Ammon's horn (tissue), 1 donor: ENCODE measurements at places on chromosomes 2 and 18.

DNA sequence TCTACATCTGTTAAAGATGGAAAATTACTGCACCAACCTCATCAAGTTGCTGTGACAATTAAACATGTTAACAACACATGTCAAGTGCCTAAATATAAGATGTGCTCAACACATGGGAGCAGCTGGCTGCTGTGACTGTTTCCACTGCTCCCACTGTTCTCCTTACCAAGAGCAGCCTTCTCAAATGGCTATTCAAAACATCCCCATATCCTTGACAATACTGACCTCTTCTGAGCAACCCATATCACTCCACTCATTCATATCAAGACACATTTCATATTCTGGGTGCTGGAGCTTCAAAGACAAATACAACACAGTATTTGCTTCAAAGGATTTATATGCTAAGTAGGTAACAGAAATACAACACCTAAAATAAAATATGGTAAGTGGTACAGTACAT lies 60.3 kb downstream of the PIAS2 start:
- peak; percentile 76 for DNase-seq

- DNase-seq, result no peak
These were observed 27.3 kb downstream of the DCDC2C start for GRCh38 chr2:3730646-3731045.

DNA sequence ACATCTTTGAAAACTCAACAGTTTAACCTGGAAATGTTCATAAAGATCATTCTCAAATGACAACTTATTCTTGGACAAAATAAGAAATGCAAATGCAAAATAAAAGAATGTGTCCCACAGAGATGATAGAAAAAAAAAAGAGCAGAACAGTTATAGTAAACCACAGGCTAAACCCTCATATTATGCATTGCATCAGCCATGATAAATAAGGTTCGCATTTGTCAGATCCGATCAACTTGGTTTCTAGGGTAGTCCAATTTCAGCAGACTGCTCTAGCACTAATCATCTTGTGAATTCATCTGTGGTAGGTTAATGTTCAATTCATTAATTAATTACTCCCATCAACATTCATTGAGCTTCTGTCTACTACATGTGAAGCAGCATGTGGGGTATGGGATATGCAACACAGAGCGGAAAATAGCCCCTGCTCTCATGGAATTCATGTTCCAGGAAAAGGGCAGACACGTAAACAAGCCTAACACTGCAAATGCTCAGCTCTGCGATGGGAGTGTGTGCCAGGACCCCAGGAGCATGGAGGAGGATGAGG lies 316.2 kb upstream of the REV1 start:
- DNase-seq, result no peak

DNA sequence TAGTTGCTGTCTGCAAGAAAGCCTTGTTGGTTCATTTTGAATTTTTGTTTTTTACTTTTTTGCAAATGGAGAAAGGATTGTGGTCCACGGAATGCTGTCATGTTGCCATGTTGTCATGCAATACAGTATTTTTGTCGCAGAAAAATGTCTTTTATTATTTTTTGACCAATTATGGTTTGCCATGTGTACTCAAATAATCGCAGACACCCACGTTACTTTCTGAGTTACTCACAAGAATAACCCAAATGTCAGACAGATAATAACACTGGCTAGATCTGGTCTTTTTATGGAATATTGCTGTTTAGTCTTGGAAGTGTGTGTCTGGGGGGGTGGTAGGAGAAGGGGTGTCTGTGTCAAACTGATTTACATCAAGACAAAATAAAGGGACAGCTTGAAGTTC lies 188.9 kb downstream of the LTBP1 start:
- DNase-seq, result no peak

DNA sequence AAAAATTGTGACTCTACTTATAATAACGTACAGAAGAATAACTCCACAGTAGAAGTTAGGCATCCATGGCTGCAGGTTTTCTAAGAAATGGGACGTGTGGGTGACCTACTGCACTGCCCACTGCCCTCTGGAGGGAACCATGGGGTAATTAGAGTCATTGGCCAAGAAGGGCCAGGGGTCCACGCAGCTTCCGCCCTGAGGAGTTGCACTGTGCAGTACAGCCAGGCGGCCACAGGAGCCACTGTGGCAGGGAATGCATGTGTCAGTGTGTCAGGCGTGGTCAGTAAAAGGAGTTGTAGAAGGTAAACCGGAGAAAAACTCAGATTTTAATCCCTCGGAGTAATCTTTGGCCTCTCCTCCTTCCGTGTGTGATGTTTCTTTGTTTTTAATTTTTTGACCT lies 24.8 kb downstream of the NCK2 start:
- no peak for DNase-seq

DNA sequence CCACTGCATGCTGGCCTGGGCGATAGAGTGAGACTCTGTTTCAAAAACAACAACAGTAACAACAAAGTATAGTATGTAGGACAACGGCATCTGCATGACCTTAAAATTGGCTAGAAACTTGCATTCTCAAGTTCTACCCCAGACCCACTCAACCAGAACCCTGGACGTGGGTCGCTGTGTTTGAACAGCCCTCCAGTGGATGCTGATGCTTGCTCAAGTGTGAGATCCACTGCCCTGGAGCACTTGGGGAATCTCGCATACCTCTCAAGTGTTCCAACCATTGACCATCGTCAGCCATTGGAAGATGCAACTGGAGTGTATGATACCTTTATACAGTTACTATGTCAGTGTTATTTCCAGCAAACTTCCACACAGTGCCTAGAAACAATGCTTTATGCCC lies 435.9 kb downstream of the DCDC2C start:
- no peak for DNase-seq

DNA sequence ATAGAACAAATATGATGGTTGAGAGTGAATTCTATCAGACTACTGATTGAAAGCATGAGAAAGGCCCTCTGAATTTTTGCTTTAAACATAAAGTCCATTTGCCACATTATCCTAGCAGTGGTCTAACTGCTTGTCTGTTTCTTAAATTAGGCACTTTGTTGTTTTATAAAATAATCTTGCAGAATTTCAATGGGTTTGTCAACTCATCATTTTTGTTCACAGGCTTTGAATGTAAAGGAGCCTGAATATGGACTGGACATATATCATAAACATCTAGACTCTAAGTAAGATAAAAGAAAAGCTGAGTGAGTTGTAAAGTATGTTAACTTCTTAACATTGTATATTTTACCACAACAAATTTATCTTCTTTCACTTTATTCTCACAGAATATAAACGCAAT lies 845.9 kb downstream of the SUCLG1 start:
- no peak for DNase-seq

- DNase-seq, result no peak
These were observed 200.1 kb downstream of the SLC39A10 start for GRCh38 chr2:195857132-195857531.

- no peak for DNase-seq
These were observed 4.0 kb downstream of the EGR4 start for GRCh38 chr2:73289304-73289703.

DNA sequence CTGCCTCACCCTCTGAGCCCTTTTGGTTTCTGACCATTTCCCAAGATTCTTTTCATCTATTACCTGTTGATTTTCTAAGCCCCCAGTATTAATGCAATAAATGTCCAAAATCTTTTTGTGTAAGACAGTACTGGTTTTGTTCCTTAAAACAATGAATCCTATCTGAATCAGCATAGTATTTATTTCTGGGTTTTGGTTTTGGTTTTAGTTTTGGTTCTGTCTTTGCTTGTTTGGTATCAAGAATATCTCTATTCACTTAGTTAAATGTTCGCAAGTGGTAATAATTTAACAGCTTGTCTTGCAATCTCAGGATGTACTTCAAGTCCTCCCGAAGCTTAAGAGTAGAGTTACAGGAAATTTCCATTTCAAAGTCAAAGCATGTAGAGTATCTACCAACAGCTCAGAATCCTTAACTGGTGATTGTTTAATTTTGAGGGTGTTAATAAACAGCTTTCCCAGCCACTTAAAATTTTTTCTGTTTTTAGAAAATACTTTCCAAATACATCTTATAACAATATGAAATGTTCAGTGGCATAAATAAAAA lies 67.7 kb upstream of the NEDD4L start:
- no peak for DNase-seq

DNA sequence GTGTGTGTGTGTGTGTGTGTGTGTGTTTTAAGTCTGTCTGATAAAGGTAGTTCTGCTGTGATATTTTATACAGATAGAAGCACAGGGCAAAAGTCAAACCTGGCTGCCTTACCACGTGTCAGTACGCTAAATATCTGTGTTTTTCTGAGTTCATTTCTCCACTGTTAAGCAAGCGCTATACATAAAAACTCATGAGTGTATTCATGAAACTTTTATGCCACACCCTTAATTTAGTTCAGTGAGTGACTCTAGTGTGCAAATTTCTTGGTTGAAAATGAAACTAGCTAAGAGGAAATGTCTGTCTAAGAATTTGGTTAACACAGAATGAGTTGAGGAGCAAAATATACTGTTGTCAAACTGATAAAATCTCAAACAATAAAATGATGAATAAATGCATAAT lies 11.2 kb downstream of the CASP10 start:
- DNase-seq, result no peak

DNA sequence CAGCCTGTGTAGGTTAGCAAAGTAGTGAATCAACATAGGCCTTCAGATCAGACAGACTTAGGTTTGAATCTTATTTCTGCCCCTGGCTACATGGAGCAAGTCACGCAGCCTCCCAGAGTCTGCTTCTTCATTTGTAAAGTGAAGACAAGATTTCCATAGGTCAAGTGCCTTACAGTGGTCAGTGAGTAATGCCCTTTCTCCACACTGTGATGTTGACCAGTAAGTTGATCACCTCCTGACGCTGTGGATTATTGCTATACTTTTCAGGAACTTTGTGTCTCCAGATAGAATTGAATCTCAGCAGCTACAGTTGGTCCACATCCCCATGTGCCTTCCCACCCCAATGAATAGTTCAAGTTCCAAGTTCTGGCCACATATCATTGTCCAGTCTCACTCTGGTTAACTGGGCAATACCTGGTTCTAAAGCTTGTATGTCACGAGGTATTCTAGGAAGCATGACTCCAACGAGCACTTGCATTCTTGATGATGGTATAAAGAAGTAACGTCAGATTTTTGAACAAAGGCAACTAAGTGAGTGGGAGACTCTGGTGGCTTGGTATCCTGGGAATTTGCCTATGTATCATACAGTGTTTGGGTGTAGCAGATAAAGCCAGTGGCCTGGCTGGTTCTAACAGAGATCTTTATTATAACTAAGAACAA lies 2.1 kb upstream of the CLIP4 start:
- DNase-seq, result no peak

DNA sequence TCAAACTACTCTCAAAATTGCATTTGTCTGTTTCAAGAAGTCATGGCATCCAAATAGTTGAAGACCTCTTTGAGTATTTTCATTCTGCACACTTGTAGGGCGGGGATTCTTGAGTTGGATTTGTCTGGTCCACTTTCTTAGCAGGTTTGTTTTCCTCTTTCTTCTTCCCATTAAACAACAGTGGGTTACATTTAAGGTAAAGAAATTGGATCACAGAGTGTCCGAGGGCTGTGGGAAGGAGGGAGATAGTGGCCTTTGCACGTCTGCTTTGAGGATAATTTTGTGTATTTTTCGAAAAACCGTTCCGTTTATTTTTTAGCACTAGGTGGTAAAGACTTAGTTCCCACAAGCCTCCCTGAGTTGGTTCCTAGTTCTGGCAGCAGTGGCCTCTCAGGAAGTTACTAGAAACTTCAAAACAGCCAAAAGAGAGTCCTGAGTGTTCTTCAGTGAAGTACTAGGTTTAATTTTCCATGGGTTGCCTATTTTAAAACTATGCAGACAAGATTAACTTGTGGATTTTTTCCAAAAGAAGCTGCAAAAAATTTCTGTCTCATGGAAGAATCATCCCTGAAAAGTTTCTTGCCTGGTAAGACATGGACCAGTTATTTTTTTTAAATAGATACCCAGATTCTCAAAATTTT lies 107.9 kb downstream of the CDC42EP3 start:
- DNase-seq, result no peak

DNA sequence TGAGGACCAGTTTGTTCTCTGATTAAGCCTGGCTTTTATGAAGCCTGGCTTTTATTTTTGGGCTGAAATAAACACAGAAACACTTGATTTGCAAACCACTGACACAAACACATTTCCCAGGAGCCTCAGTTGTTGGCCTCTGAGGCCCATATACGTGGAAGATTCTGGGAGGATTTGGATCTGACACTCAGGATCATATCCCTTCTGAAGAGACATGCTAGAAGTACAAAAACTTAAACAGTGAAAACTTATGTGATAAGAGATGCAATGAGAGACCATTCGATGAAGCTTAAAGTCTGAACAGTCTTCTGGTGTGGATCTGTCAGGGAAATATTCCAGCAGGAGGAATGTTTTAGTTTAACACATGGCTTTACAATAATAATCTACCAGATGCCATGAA lies 33.0 kb downstream of the MYT1L start:
- DNase-seq, result no peak

- peak; percentile 51 for DNase-seq
These were observed 36.2 kb downstream of the AMER3 start for GRCh38 chr2:130791617-130791939.

- no peak for DNase-seq
These were observed 106.3 kb downstream of the NCOA1 start for GRCh38 chr2:24597181-24597870.

- no peak for DNase-seq
These were observed 477.2 kb upstream of the VRK2 start for GRCh38 chr2:57569396-57569795.

DNA sequence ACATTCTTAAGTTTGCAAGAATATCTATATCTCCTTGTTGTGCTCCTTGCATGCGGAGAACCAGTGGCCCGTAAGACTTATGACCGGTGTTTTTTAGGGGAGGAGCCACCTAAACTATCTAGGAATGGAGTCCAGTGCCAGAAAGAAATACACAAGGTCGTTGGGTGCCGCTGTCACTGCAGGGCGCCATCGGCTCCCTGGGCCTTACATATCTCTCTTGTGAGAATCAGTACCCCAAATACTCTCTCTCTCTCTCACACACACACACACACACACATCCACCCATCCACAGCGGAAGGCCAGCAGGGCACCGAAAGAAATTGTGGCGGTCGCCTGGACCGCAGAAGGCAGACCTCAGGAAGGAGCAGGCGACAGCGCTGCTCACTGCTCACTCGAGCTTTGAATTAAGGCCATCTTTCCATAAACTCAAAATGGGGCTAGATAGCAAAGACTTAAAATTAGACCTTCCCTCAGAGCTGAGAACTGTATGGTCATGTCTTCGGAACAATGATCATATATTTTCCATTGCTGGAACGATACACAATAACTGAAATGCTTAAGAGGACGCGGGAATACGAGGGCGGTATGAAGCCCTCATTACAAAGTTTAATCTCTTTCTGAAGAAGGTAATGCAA lies 10.4 kb downstream of the NR4A2 start:
- DNase-seq, result no peak

GRCh38 chr2:120969613-120970355 lies 234.1 kb downstream of the GLI2 start:
- no peak for DNase-seq

GRCh38 chr2:71747559-71747958 lies 294.2 kb downstream of the DYSF start:
- DNase-seq, result no peak
